ENCODE measurements at places on chromosomes 5 and 9. TPM values are rescaled to one million over a fixed set of nuclear protein-coding genes. Genes with fewer than 3 reads are reported as not detected.

The ANXA1 gene
- 94.3 TPM for total RNA-seq

The MEGF10 gene
- 0.47 TPM for total RNA-seq

The ZNF879 gene
- total RNA-seq = 5.6 TPM

The RANBP17 gene
- total RNA-seq = 5.7 TPM

The SLC30A5 gene
- 59.1 TPM for total RNA-seq

The C9 gene
- 0.70 TPM for total RNA-seq

The TERT gene
- total RNA-seq = not detected

The TEK gene
- 29.7 TPM for total RNA-seq

The PCDHA9 gene
- not detected for total RNA-seq

The PCDHB10 gene
- total RNA-seq = 1.4 TPM

The PCDHA1 gene
- not detected for total RNA-seq

The SLC22A4 gene
- 1.9 TPM for total RNA-seq

The DAB2 gene
- 21.8 TPM for total RNA-seq
